NB4 (cell line): ENCODE measurements at places on chromosomes 6 and 20.

DNA sequence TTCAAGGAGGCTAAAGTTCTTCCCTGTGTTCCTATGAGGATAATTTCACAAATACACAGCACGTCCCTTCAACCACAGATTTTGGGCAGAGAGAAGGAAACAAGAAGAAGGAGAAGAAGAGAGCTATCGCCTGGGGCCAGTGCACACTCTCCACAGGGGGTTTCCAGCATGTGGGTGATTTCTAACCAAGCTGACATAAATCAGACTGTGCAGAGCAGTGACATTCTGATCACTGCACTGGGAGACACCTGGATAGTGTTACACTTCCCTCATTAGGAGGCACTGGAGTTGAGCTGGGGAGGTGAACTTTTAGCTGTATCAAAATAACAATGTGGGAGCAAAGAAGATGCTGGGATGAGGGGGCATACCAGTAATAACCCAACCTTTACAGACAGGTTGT is 71.8 kb upstream of the CENPW start:
- no peak for DNase-seq

DNA sequence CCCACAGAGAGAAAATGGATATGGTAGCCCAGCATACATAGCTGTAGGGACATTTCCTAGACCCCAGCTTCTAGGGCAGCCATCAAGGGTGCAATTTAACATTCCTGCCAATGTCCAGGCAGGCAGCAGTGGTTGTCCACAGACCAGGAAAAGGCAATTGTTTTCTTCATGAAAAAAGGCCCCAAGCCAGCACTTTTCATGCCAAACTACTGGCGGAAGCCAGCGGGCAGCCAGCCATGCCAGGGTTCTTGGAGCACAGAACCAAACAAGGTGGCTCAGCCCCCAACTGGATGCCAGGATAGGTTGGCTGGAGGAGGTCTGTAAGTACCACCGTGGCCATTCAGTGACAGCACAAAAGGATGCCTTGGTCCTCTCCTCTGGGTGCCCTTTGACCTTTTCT is 94.6 kb downstream of the BANF2 start:
- DNase-seq, result no peak

- DNase-seq, result no peak
These were observed 18.1 kb downstream of the ULBP3 start for GRCh38 chr6:150050846-150051245.

GRCh38 chr20:57369596-57369995 is 18.5 kb downstream of the RAE1 start:
- DNase-seq, result peak; percentile 45

DNA sequence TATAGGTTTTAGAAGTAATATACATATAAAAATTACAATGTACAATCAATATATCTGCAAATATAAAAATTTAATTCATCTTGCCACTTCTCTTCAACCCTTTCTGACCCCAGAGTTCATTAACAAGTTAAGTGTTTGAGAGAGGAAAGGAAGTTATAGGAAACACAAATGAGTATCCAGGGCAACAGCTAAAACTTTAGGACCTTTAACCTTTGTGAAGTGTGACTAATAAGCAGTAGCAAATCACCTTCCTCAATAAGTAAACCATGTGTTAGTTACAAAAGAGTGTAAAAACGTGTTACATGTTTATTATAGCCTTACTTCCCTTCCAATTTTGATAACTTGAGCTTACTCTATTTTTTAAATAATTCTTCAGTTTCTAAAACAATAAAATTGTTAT is 73.4 kb upstream of the SIM1 start:
- DNase-seq, result peak; percentile 5

- DNase-seq, result no peak
These were observed 145.7 kb upstream of the PRSS16 start for GRCh38 chr6:27101824-27102223.

GRCh38 chr6:7721649-7722048 is 4.2 kb upstream of the BMP6 start:
- peak; percentile 59 for DNase-seq

- no peak for DNase-seq
These were observed 78.1 kb downstream of the LRFN2 start for GRCh38 chr6:40509086-40509485.

GRCh38 chr20:56429502-56429901 is 17.4 kb downstream of the CASS4 start:
- DNase-seq, result peak; percentile 63

DNA sequence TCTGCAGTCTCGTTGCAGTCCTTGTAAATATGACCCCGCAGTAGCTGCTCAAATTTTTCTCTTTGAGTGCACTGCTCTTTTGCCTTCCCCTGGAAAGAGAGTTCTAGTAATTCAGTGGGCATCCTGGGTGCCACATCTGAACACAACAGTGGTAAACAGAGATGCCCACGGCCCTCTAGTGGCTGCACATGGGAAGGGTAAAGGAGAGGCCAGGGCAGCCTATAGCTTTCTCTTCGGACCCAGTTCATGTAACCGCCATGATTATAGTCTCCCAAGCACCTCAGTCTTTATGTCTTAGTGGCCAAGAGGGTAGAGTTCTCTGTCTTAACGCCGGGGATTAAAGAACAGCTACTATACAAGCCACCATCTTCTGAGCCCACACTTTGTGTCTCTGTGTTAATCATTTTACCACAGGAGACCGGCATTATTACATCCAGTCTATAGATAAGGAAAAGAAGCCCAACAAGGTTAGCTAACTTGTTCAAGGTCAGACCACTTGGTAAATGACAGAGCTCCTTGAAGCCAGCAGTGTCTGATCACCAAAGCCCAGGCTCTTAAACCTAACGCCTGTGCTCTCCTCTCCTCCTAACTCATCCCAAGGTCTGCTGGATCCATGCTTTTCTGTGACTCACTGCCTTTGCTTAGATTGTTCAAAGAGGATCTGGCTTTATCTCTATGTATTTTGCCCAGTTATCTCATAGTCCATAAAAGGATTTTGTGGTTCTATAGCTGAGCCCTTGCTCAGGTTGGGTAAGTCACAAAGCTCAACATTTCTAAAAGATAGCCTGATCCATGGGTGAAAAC is 81.8 kb downstream of the ISM1 start:
- DNase-seq, result peak; percentile 37

DNA sequence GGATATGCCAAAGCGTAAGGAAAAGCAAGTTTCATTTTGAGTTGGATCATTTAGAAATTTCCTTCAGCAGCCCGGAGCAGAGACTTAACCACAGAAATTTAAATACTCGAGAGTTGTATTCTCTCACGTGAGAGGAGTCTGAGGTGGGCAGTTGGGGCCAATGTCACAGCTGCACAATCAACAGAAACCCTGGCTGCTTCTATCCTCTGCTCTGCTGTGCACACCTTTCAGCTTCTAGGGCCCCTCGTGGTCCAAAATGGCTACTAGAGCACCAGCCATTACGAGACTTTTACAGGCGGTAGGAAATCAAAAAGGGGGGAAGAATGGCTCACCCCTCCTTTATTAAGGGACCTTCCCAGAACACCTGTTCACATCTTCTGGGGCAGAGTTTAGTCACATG is 153.9 kb downstream of the TAF4 start:
- no peak for DNase-seq

DNA sequence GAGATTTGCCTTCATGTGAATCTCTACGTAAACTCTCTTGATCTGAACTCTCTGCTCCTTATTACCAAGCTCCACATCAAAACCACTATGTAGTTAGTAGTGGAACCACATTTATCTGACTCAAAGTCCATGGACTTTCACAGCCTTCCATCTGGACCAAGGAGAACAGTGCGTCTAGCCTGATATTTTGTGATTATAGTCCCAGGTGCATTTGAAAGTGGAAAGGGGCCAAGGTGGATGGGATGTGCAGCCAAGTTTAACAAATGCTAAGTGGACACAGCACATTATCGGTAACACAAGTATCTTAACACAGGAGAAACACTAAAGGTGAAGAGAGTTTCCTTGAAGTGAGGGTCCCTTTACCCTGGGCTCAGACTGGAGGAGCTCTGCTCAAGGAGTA is 281.2 kb upstream of the SGK1 start:
- no peak for DNase-seq

- no peak for DNase-seq
These were observed 30.9 kb upstream of the OCSTAMP start for GRCh38 chr20:46581391-46581790.

- no peak for DNase-seq
These were observed 5.3 kb downstream of the NAA20 start for GRCh38 chr20:20022498-20022897.

DNA sequence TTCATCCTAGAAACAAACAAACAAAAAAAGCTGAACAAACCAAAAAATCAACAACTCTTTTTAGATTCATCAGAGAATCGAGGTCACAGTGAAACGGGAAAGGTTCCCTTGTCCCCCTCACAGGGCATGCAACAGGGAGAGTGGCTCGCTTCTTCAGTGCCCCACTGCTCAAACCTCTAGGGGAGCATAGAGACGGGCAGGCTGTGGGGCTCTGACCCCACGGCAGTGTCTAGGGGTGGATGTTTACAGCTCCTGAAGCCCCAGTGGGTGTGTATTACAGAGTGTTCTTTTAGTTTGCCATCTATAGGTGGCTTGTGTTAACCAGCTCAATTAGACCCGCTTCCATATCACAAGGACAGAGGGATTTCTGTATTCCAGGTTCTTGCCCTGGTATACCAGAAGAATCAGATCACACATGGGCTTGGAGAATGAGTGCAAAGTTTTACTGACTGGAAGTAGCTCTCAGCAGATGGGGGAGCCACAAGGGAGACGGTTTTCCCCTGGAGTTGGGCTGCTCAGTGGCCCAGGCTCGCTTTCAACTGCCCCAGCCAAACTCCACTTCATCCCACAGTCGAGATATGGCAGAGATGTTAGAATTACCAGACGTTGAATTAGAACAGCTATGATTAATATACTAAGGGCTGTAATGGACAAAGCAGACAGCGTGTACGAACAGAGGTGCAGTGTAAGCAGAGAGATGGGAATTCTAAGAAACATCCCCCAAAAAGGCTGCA is 192.6 kb upstream of the CST7 start:
- no peak for DNase-seq

- DNase-seq, result no peak
These were observed 71.5 kb upstream of the COL21A1 start for GRCh38 chr6:56318851-56319250.

GRCh38 chr20:32685541-32686529 is 12.1 kb upstream of the C20orf203 start:
- DNase-seq, result peak; percentile 98

DNA sequence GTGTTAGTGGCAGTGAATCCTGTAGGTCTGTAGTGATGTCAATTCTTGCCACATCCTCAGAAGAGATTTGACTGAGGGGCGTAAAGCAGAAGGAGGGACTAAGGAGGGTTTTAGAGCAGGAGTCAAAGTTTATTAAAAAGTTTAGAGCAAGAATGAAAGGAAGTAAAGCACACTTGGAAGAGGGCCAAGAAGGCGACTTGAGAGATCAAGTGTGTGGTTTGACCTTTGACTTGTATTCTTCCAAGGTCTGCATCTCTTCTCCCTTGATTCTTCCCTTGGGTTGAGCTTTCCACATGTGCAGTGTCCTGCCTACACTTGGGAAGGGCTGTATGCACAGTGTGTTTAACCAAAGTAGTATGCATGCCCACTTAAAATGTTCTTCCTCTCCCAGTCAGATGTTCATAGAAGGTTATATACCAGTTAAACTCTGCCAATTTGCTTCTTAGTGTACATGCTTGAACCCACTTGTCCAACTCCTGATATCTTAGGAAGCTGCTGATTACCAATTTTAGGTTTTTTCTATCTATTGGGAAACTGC is 627.6 kb downstream of the MMUT start:
- DNase-seq, result peak; percentile 9

- no peak for DNase-seq
These were observed 38.3 kb upstream of the TFAP2B start for GRCh38 chr6:50780382-50780781.

DNA sequence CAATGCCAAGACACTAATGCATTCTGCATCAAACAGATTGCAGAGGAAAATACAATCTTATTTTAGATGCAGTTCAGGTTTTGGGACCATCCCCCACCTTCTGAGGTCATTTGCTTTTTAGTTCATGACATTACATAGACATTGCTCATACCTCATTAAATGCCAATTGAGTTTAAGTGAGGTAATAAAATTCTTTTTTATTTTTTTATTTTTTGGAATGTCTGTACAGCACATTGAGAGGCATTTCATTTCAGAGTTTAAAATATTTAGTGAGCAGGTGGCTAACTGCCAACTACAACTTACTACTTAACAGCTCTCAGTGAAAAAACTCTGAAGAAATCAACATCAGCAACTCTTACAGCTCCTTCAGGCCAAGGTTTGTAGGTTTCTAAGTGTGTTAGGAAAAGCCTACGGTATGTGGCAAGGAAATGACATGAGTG is 482.2 kb upstream of the RNF217 start:
- no peak for DNase-seq

GRCh38 chr6:83781506-83781905 is 71.7 kb upstream of the RIPPLY2 start:
- no peak for DNase-seq

GRCh38 chr6:21180155-21180554 is 413.4 kb upstream of the SOX4 start:
- DNase-seq, result no peak

GRCh38 chr6:16967470-16967817 is 134.4 kb upstream of the STMND1 start:
- DNase-seq, result no peak

DNA sequence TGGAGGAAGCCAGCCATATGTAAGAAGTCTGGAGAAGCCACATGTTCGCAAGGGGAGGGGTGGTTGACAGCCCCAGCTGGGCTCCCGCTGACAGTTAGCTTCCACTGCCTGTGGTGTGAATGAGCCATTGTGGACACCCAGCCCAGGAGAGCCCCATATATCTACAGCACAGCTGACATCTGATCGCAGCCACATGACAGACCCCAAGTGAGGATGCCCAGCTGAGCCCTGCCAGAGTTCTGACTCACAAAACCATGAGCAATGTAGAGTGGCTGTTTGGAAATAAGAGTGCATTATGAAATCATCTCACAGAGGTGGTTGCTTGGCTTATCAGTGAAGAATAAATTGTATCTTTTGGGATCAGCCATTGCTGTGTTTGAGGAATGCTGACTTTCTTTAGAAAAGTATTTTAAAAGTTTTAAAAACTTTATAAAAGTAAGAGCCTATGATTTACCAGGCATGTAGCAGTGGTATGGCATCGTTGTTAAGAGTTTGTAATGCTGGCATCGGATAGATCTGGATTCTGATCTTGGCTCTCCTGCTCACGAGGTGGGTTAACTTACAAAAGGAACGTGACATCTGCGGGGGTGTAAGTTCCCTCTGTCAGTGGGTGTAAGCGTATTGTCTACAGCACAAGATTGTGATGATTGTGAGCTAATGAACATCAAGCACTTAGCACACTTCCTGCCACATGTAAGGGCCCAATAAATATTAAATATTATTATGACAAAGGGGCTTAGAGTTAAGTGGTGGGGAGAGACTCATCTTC is 24.1 kb downstream of the CFAP61 start:
- DNase-seq, result peak; percentile 66
